ENCODE measurements at places on chromosomes 6 and 20.

- DNase-seq = no peak
Measured at GRCh38 chr6:15994814-15995459, 133.9 kb upstream of the MYLIP start.

DNA sequence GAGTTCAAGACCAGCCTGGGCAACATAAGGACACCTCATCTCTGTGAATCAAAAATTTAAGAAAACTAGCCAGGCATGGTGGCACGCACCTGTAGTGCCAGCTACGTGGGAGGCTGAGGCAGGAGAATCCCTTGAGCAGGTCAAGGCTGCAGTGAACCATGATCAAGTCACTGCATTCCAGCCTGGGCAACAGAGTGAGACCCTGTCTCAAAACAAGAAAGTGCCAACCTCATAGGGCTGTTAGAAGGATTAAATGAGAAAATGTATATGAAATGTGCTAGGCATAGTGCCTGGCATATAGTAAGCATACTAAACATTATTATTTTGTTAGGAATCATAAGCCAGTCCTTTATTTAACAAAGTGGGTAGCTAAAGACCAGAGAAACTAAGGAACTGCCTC lies 9.1 kb upstream of the MDGA1 start:
- no peak for DNase-seq

- DNase-seq = no peak
Measured at GRCh38 chr20:54345301-54345724, 130.1 kb upstream of the DOK5 start.

- DNase-seq = no peak
Measured at GRCh38 chr6:150231525-150231850, 88.6 kb downstream of the PPP1R14C start.

DNA sequence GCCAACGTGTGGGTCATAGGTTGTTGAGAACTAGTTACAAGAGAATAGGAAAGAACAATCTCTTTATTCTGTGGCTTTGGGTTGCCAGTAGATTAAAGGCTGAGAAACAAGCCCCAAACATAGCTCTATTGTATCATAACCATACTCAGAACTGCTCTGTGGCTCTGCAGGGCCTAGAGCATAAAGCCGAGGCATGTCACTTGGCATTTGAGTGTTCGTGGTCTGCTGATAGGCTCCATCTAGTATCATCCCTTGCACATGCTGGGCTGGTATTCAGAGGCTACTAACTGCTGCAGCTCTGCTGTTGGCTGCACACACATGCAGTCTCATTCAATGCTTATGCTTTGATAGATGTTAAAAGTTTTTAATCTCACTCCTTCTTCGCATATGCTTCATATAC lies 157.9 kb downstream of the OGFRL1 start:
- no peak for DNase-seq

DNA sequence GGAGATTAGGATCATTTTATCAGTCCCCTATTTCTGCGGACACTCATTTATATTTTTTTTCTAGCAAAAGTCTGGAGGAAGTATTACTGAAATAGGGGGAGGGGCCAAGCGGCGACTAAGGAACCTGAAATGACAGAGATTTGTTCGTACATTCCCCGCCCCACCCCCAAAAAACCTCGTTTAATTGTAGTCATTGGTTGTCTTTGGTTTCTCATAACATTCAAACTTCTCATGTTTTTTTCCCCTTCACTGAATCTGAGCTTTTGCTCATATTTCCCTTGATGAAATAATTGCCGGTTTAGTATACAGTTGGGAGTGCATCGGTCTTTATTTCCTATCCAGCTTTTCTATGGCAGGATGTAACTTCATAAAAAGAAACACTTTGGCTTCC lies 768 bp upstream of the FYN start:
- DNase-seq = peak; percentile 80

DNA sequence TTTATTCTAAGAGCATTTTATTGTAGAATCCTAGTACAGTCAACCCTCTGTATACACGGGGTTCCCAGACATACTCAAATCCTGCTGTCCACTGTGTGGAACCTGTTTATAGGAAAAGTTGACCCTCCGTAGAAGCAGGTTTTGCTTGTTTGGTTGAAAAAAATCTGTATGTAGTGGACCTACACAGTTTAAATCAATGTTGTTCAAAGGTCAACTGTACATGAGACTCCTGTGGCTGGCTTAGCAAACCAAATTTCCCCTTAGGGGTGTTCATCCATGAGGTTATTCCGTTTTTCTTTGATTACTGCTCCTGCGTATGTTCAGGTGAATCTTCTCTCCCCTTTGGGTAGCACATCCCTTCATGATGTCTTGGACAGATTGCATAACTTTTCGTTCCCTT lies 387.0 kb upstream of the ZFP64 start:
- DNase-seq = no peak

DNA sequence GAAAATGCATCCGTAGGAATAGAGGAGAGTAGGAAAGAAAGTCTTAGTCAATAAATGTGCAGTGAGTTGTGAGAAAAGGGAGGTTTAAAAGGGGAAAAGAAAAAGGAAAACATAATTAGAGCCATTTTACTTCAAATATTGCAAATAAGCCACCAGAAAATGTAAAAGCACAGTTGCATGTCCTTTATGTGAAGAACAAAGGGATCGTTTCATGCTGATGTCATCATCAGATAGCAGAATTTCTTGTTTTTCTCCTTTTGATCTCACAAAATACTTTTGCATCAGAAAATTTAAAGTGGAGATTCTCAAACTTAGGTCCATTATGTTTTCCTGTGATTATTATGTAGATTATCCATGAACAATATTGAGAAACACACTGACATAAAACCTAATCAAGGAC lies 166.7 kb downstream of the HAO1 start:
- DNase-seq = no peak

DNA sequence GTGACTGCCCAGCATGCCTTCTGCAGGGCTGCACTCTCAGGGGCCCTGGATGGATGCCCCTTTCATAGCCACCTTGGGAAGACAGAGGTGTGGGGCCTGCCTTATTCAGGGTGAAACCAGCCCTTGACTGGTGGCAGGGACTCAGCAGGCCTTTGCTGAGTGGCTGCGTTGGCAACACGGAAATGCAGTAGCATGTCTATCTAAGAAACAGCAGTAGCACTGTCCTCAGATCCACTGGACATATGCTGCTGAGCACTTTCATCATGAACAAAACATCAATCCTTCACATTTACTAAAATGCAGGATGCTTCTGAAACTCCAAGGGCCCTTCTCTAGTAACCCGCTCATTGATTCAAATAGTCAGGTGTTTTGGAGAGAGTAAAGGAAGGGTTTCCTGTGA lies 4.9 kb upstream of the TBXT start:
- DNase-seq = no peak

- DNase-seq = no peak
Measured at GRCh38 chr6:33824461-33825154, 20.8 kb upstream of the MLN start.

All from activated naive CD4-positive, alpha-beta T cell treated with anti-CD3 and anti-CD28 coated beads, Interleukin-2, amount 50 U/mL, for 16 hours (primary cell).